Ovary (tissue), 10 donors: ENCODE measurements at places on chromosomes 2 and 18.

DNA sequence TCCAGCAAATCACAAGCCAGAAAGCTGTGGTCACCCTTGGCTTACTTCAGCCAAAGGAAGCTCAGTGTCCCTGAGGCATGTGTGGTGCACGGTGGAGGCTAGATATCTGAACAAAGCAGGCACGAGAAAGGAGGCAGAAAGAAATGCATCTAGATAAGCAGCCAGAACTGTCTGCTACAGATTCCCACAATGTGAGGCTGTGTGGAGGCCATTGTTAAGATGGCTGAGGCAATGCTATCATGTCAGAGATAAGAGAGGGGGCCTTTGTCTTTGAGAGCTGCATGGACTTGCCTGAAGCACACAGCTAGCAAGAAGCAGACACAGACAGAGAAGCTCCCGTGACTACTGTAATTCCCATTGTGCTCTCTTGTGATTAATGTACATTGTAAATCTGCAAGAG, 110.5 kb upstream of the LYPD6 start:
- no peaks in the 10 kb centered on the region for H3K4me1 ChIP-seq
- H3K4me3 ChIP-seq: no peak overlapping the region
- H3K27me3 ChIP-seq: no peaks in the 10 kb centered on the region
- H3K36me3 ChIP-seq: no peaks in the 10 kb centered on the region

- no peaks in the 10 kb centered on the region for H3K27me3 ChIP-seq
- DNase-seq: no peak
- H3K27ac ChIP-seq: no peak overlapping the region
- no peaks in the 10 kb centered on the region for H3K36me3 ChIP-seq
These were observed 64.3 kb upstream of the RBMS1 start for GRCh38 chr2:160557903-160558302.

- no peaks in the 10 kb centered on the region for H3K36me3 ChIP-seq
- H3K4me1 ChIP-seq: peaks cover 1% of the 10 kb centered on the region
- H3K4me3 ChIP-seq: no peak overlapping the region
- no peak overlapping the region for H3K27ac ChIP-seq
- no peak for DNase-seq
These were observed 144.5 kb downstream of the ACKR3 start for GRCh38 chr2:236714080-236714479.

DNA sequence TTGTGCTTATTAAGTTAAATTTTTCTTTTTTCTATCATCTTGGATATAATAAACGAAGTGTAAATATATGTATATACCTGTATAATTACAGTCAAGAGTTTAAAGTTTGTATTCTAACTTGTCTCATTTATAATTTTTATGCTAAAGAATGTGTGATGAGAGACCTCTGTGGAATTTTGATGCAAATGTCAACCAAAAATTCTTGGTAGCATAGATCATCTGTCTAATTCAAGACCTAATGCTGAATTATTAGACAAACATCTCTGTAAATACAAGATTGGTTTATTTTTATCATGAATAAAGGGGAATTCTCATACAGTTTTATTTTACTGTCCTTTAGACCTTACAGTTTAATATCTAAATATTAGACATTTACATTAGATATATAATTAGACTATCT, 149.2 kb upstream of the VWC2L start:
- H3K4me3 ChIP-seq: no peak overlapping the region
- no peak overlapping the region for H3K27ac ChIP-seq
- H3K27me3 ChIP-seq: no peaks in the 10 kb centered on the region
- H3K36me3 ChIP-seq: no peaks in the 10 kb centered on the region
- DNase-seq: no peak

DNA sequence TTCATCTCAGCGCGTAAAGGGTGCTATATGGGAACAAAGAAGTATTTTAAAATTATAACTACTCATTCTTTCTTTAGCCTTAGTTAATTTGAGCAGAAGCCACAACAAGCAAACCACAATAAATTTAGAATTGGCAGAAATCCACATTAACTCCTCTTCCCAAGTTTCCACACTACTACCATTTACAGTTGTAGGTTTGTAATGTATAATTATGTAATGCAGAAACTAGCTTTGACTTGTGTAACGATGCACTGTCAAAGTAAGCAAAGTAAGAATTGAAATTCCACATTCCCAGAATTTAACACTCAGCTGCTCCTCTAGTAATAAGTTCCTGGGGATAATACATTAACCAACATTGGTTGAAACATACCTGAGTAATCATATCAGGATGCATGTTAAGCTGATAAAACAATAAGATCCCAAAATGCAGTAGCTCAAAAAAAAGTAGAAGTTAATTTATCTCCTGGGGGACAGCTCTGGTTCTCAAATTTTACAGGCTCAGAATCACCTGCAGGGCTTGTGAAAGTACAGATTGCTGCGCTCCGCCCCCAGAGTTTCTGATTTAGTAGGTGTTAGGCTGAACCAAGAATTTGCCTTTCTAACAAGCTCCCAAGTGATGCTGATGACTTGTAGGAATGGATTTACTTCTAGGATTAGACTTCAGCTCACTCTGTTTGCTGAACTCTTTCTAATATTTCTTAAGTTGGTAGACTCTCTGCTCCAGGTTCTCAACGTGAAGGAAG, 9.9 kb downstream of the GRP start:
- no peaks in the 10 kb centered on the region for H3K27me3 ChIP-seq
- no peaks in the 10 kb centered on the region for H3K36me3 ChIP-seq
- no peak for DNase-seq
- no peaks in the 10 kb centered on the region for H3K4me1 ChIP-seq
- no peak overlapping the region for H3K4me3 ChIP-seq
- no peak overlapping the region for H3K27ac ChIP-seq
